ENCODE measurements at places on chromosomes 3 and 15.

- no peak for DNase-seq
Observed at GRCh38 chr3:132351222-132351806, 34.1 kb downstream of the ACP3 start.

DNA sequence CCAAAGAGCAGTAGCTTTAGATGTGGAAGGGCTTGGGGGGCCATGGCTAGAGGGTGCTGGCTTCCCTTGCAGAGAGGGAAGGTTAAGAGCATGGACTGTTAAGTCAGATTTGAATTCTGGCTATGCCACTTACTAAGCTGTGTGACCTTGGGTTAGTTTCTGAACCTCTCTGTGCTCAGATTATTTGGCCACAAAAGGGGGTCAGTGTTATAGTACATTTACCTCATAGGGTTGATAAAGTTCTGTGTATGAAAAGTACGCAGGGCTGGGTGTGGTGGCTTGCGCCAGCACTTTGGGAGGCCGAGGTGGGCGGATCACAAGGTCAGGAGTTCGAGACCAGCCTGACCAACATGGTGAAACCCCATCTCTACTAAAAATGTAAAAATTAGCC lies 6.8 kb downstream of the VPS18 start:
- DNase-seq: no peak

DNA sequence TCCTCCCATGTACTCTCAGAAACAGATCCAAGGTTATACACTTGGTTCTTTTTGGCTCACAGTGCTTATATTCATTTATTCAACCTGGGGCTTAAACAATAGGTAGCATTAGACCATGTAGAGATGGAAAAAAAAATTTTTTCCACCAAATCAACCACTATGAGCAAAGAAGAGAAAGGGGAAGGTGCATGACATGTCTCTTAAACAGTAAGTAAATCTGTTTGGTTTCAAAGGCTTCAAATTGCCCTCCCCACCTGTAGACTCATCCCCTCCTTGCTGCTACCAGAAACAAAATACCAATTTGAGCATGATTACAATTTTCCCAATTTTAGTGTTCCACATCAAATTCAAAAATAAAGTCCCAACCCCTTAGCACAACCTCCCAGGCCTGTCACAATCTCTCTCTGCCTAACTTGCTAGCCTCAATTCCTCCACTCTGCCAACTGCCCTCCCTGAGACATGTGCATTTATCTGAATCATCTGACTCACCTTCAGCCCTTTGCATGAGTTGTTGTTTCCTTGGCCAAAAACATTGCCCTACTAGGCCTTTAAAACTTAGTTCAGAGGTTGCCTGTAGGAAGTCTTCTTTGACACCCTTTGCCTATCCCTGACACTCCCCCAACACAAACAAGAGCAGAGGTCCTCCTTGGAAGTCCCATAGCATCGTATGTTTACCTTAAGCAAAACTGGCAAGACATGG lies 30.3 kb upstream of the TSC22D2 start:
- no peak for DNase-seq

DNA sequence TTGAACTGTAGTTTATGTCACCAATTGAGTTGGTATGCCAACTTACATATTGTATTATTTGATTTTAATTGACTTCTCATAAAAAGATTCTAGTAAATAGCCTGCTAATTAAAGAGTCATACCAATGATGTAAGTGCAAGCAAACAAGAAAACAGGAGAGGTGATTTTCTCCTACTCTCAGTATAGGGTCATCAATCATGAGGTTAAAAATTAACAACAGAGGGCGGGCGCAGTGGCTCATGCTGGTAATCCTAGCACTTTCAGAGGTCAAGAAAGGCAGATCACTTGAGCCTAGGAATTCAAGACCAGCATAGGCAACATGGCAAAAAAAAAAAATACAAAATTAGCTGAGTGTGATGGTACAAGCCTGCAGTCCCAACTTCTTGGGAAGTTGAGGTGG lies 108.7 kb downstream of the MYO9A start:
- no peak for DNase-seq

GRCh38 chr3:19543212-19543841 lies 390.7 kb downstream of the EFHB start:
- no peak for DNase-seq

- DNase-seq: no peak
Observed at GRCh38 chr3:14511623-14512280, 28.4 kb downstream of the GRIP2 start.

GRCh38 chr3:80553211-80553610 lies 785.4 kb upstream of the ROBO1 start:
- DNase-seq: no peak

DNA sequence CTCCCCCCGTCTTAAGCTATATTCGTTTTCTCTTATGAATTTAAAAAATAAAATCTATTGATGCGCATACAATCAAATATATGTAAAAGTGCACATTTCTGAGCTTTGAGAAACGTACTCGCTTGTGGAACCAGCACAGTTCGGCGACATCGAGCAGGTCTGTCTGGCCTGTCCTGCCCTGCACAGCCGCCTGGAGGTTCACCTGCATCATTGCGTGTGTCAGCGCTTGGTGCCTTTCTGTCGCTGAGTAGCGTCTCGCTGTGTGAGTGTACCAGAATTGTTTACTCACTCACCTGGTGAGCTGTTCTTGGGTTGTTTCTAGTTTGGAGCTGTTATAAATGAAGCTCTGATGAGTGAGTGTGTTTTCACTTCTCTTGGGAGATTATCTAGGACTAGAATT lies 104.0 kb downstream of the VGLL4 start:
- DNase-seq: no peak

DNA sequence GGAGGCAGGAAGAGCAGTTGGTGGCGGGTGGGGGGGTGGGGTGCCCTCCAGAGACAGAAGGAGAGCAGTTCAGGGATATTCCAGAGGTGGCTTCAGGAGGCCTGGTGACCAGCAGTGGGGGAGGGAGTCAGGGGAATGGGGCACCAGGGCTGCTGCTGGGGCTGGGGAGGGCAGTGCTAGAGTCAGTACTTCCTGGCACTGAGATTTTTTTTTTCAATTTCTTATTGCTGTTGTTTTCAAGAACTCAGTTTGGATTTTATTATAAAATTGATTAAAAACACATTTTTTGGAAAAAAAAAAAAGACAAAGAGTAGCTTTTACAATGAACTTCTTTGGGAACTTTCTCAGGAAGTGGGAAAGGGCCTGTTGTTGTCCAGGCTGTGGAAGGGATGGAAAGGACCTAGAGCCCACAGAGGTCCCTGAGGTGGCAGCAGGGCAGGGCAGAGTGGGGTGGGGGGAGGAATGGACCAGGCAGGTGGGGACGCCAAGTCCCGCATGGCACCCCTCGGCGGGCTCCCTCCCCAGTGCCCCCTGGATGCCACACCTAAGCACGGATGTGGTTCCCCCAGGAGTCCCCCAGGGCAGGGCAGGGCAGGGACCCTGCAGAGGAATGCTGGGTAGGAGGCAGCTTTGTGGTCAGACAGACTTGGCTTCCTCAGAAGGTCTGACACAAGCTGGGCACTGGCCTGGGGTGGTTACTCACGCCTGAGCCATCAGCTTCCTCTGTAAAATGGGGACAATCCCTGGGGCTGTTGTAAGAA lies 8.5 kb upstream of the ANPEP start:
- DNase-seq: no peak

DNA sequence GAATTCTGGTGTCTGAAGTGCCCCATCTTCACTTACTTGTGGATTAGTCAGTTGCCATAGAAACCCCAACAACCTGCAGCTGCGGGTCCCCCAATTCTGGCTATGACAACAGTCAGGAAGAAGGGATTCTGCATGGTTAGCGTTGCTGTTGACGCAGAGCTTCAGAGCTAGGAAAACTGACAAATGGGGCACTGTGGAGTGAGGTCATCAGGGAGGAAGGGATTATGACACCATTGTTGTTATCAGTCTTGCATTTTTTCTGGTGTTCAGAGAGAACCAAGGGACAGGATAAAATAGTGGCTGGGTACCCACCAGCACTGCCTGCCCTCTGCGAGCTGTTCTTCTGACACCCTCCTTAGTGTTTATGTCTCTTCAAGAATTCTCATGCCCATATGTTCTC lies 367.7 kb upstream of the ARRDC4 start:
- no peak for DNase-seq

GRCh38 chr3:178686826-178687225 lies 150.6 kb downstream of the KCNMB2 start:
- DNase-seq: no peak

DNA sequence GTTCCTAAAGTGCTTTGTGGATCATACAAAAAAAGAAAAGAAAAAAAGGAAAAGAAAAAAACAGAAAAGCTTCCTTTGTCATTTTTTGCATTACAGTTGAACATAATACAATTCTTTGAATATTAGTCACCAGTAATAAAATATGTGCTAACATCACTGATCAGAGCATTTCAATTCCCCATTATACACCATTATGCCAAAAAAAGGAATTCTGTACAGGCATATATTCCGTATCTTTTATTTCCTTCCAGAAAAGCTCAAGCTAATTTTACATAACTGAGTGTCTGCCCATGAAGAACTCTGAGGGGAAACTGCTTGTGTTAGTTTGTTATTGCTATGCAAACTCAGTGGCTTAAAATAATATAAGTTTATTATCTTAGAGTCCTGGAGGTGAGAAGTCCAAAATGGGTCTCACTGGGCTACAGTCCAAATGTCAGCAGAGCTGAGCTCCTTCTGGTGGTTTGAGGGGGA lies 377.9 kb downstream of the GAP43 start:
- no peak for DNase-seq

DNA sequence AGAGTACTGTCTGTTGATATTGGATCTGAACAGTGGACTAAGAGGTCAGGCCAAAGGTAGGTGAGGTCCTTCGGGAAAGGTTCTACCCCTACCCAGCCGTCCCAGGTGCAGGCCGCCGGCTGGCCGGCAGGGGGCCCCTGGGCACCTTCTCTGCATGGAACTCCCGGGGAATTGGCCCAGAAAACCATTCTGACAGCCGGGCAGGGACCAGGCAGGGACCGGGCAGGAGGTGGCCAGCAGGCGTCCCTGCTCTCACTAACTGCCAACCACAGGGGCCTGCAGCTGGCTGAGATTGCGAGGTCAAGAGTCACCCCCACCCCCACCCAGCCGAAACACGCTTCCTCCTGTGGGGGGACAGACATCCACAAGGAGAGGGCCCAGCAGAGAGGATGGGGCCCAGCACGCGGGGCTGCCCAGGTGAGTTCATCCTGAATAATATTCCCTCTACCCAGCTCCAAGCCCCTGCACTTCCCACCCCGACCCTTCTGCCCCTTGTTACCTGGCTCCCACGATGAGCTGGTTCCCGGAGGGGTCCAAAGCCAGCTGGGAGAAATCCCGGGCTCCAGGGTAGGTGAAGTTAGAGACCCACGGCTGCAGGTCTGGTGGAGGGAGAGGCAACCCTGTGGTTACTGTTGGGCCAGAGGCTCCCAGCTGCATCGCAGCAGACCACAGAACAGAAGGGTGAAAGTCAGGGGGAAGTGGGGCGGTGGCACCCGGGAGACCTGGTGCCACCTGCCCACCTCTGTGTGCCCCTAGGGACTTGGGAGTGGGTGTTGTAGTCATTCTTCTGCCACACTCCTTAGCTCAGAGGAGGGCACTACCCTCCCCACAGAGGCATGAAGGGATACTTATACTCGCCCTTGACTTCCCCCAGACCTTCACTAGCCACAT lies 84.4 kb downstream of the SEMA5B start:
- no peak for DNase-seq

DNA sequence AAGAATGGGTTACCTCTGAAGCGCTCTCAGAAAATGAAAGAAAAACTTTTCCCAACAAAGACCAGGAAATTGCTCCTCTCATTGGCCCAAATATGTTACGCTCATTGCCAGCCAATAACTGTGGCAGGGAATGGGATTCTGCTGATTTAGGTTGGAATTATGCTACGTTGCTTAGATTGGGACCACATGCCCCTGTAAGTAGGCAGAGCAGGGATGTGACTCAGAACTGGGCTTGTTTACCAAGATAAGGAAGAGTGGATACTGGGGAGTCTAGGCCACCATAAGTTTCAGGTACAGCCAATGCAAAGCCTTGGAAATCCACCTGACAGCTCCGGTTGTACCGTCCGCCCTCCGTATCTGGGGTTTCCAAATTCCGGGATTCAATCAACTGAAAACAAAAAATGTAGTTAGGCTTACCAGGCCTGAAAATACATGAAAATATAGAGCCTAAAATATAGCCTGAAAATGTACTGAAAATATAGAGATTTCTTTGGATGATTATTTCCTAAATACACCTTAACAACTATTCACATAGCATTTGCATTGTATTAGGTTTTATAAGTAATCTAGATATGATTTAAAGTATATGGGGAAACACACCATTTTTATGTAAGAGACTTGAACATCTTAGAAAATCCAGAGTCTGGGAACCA lies 1.5 kb upstream of the TCF12 start:
- DNase-seq: no peak

- no peak for DNase-seq
Observed at GRCh38 chr15:68042156-68042854, 11.8 kb upstream of the PIAS1 start.

DNA sequence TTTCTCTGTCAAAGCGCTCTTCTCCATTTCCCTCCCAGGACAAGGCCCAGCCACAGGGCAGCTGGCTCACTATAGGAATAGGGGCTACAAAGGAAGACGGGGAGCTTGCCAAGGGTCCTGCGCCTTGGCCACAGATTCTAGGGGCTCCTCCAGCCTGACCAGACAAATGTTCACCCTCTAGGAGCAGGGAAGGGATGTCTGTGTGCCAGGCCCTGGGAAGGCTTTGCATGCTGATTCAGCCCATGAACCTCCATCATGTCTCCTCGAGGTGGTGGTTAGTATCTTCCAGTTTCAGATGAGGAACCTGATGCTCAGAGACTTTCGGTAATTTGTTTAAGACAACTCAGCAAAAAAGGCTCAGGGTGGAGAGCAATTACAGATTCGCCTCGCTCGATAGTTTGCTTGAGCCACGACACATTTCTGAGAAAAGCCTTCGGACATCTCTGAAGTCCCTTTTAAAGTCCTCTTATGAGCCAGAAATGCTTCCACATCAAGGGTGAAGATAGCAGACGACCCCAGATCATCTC lies 110.0 kb downstream of the XXYLT1 start:
- no peak for DNase-seq

- DNase-seq: no peak
Observed at GRCh38 chr3:78632925-78633553, 1134.8 kb downstream of the ROBO1 start.

GRCh38 chr3:155785662-155786295 lies 20.3 kb downstream of the C3orf33 start:
- no peak for DNase-seq

- DNase-seq: no peak
Observed at GRCh38 chr15:90609242-90610180, 79.8 kb downstream of the CRTC3 start.

Measured in stimulated activated CD8-positive, alpha-beta memory T cell treated with anti-CD3 and anti-CD28 coated beads, Interleukin-4, amount 100 ng/mL, for 4 hours (primary cell).